Spinal cord (tissue), 10 donors: ENCODE measurements at places on chromosomes 1 and 21.

GRCh38 chr1:159279773-159280172 lies 22.4 kb upstream of the FCER1A start:
- no peak for DNase-seq

- no peak for DNase-seq
Measured at GRCh38 chr1:36346741-36347370, 23.4 kb upstream of the EVA1B start.

DNA sequence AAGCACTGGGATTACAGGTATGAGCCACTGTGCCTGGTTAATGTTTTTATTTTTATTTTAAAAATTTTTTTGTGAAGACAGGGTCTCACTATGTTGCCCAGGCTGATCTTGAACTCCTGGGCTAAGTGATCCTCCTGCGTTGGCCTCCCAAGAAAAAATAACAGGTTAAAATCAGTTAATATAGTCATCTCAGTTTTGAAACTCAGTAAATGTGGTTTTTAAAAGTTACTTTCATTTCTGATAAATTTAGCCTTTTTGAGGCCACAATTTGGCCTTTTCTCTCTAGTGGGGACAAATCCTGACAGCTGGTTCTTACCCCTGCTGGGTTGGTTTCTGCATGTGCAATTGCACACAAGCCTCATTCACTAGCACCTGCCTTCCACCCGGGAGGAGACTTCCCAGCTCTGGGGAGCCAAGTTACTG lies 13.3 kb downstream of the PMF1 start:
- DNase-seq, result no peak

GRCh38 chr1:116628448-116628847 lies 39.1 kb downstream of the IGSF3 start:
- DNase-seq, result no peak

- DNase-seq, result no peak
Measured at GRCh38 chr1:91741301-91741700, 144.7 kb downstream of the TGFBR3 start.

GRCh38 chr1:159882527-159882862 lies 17.5 kb downstream of the CFAP45 start:
- DNase-seq, result no peak

- peak; percentile 45 for DNase-seq
Measured at GRCh38 chr1:232988572-232989040, 38.2 kb downstream of the NTPCR start.

DNA sequence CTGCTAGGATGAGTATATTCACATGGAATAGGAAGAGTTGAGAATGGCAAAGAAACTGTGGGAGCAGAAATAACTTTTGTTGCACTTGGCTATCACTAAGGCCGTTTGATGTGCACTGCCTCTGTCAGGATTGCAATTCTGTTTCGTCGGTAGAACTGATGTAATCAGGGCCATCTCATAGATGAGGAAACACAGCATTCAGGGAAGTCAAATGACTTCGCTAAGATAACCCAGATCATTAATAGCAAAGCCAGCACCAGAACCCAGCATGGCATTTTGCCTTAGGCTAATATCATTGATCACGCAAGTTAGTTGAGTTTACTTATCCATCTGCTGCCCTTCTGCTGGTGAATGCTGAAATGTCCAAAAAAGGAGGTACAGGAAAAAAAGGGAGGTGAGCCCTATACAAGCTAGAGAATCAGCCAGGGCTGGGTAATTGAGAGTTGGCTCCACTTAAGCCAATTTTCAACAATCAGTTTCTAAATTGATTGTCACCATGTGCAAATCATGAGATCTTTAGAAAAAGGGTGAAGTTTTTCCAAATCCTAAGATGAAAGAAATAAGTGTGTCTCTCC lies 7.6 kb downstream of the RASSF5 start:
- no peak for DNase-seq

DNA sequence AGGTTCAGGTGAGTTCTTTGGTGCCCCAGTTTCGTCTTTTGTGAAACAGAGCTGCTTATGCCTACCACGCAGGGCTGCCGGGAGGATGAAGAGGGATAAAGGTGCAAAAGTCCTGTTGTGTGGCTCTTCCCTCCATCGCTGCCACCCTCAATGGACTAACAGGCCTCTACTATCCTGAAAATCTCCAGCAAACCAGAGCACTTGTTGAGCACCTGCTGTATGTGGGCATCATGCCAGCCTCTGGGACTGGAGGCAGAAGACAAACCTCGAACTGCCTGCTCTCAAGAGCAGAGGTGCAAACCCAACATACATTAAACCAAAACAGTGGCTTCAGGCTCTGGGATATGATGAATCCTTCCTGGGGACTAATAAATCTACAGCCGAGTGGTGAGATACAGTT lies 174.1 kb downstream of the ACTL8 start:
- no peak for DNase-seq

- no peak for DNase-seq
Measured at GRCh38 chr21:44681861-44682579, at the start of gene KRTAP12-1. Gene KRTAP12-1 (minus strand): TSS chr21:44682163. CDS start chr21:44682123, 40 bp downstream.
